ENCODE measurements at places on chromosomes 3 and 15. TPM values are rescaled to one million over a fixed set of nuclear protein-coding genes. Genes with fewer than 3 reads are reported as not detected.

TTLL13 gene
- not detected for total RNA-seq

MCF2L2 gene
- total RNA-seq: 1.1 TPM

CKMT1A gene
- total RNA-seq: 0.06 TPM

UROC1 gene
- total RNA-seq: not detected

CCDC54 gene
- total RNA-seq: not detected

VEPH1 gene
- total RNA-seq: 25.2 TPM

LHFPL4 gene
- total RNA-seq: 0.29 TPM

MITF gene
- 3.0 TPM for total RNA-seq

BBX gene
- total RNA-seq: 44.5 TPM

TRIM59 gene
- 5.6 TPM for total RNA-seq

PDIA3 gene
- total RNA-seq: 311 TPM

B3GNT5 gene
- 8.2 TPM for total RNA-seq

ECE2 gene
- total RNA-seq: 0.12 TPM

EPHA3 gene
- total RNA-seq: 9.4 TPM

GPR62 gene
- not detected for total RNA-seq

SOX14 gene
- total RNA-seq: not detected

TEX55 gene
- total RNA-seq: not detected

PLSCR2 gene
- not detected for total RNA-seq

ANKUB1 gene
- total RNA-seq: not detected

ZBBX gene
- total RNA-seq: not detected
